ENCODE measurements at places on chromosomes 1 and 21. TPM values are rescaled to one million over a fixed set of nuclear protein-coding genes. Genes with fewer than 3 reads are reported as not detected.
A peak's percentile ranks its signal among the peaks of the same experiment; 100 is the strongest.

Gene TRAF3IP3
- 12.4 TPM for total RNA-seq

Gene TRIM58
- total RNA-seq = 6.0 TPM

Gene MAGI3
- total RNA-seq = 70.5 TPM

Gene ARMH1
- 5.9 TPM for total RNA-seq

Gene BPNT1
- 23.2 TPM for total RNA-seq

Gene ATP6V1G3
- not detected for total RNA-seq

Gene TAS1R1
- not detected for total RNA-seq

Gene RNU1-1
- total RNA-seq = 6,622 TPM

Gene OR10J1
- total RNA-seq = not detected

Gene PCP4L1
- total RNA-seq = 8.2 TPM

DNA sequence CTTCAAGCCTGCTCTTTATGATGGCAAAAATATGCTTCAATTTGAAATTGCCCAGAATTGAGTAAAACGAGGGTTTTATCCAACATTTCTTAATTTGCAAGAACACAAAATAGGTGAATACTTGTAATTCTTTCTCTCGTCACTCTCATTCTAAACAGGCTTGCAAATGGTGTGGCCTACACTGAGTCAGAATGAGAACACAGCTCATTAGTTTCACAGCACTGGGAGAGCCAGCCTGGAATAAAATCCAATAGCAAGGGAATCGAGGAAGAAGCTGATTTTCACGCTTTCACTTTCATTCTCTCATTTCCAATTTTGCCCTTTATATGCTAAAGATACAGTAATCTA, 537.5 kb downstream of the LTN1 start:
- H3K27ac ChIP-seq = no peak overlapping the region
- H3K36me3 ChIP-seq = no peaks in the 10 kb centered on the region
- no peaks in the 10 kb centered on the region for H3K27me3 ChIP-seq
- no peaks in the 10 kb centered on the region for H3K4me1 ChIP-seq
- no peak for DNase-seq

- DNase-seq = peak; percentile 73
- H3K36me3 ChIP-seq = no peaks in the 10 kb centered on the region
- peaks cover 53% of the 10 kb centered on the region for H3K4me1 ChIP-seq
- H3K4me3 ChIP-seq = peak overlapping the region; percentile 60
These were observed 4.7 kb downstream of the BTBD19 start for GRCh38 chr1:44812822-44813543.

DNA sequence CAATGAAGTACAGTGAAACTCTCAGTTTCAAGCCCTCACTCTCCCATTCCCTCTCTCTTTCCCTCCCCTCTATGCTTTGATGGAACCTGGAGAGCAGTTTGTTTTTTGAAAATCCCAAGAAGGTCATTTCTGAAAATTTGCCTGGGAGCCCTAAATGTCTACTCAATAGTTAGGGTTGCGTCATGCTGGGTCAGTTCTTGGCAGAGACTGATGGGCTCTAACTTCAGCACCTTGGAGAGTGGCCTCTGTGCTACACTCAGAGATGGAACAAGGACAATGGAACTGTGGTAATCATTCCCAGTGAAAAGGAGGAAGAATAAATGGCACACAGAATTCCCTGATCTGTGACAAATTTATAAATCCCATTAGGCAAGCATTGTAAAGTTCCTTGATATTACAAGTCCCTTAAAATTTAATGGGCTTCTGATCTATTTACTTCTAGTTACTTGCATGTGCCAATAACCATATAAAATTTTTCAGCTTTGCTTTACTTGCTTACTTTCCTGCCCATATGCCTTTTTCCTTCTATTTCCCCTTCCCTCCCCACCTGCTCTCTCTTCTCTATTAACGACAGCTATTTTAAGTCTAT, 182.9 kb upstream of the KCND3 start:
- H3K4me1 ChIP-seq = no peaks in the 10 kb centered on the region
- no peak overlapping the region for H3K4me3 ChIP-seq
- no peaks in the 10 kb centered on the region for H3K36me3 ChIP-seq
- no peak for DNase-seq

- H3K4me1 ChIP-seq = no peaks in the 10 kb centered on the region
- H3K36me3 ChIP-seq = no peaks in the 10 kb centered on the region
- no peak overlapping the region for H3K4me3 ChIP-seq
These were observed 166.8 kb upstream of the FMN2 start for GRCh38 chr1:239924741-239925350.

DNA sequence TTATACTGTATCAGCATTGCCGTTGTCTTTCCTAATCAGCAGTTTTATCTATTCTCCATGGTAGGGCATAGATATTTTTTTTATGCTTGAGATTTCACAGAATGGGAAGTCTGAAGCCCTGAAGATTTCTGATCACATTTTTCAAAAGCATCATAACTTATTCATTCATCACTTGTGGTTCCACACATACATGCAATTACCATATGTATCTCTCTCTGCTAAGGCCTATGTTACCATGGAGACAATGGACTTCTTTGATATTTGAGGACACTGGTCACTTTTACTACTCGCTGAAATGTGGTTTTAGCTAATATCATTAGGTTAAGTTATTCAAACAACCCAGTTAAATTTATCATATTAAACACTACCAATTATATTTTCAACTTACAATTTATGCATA, 1827.0 kb downstream of the MRPL39 start:
- no peaks in the 10 kb centered on the region for H3K4me1 ChIP-seq
- H3K27me3 ChIP-seq = no peaks in the 10 kb centered on the region
- H3K36me3 ChIP-seq = no peaks in the 10 kb centered on the region
- no peak overlapping the region for H3K27ac ChIP-seq
- no peak overlapping the region for H3K4me3 ChIP-seq

DNA sequence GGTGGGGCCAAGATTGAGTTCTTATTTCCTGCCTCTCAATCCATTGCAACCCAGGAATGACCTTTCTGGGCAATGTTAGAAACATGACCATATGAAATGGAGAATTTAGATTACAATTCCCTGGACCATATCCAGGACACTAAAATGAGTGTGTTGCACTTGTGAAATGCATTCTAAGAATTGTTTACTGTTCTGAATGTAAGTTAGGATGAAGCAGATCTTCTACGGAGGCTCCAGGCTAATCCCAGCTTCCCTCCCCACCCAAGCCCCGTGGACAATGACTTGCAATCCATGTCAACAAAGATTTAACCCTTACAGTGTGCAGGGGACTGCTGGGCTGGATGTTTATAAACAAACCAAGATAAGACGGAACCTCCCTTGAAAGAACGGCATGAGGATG, 31.7 kb upstream of the HAO2 start:
- no peaks in the 10 kb centered on the region for H3K36me3 ChIP-seq
- H3K27ac ChIP-seq = no peak overlapping the region
- no peaks in the 10 kb centered on the region for H3K4me1 ChIP-seq
- H3K27me3 ChIP-seq = peaks cover 4% of the 10 kb centered on the region
- DNase-seq = no peak

DNA sequence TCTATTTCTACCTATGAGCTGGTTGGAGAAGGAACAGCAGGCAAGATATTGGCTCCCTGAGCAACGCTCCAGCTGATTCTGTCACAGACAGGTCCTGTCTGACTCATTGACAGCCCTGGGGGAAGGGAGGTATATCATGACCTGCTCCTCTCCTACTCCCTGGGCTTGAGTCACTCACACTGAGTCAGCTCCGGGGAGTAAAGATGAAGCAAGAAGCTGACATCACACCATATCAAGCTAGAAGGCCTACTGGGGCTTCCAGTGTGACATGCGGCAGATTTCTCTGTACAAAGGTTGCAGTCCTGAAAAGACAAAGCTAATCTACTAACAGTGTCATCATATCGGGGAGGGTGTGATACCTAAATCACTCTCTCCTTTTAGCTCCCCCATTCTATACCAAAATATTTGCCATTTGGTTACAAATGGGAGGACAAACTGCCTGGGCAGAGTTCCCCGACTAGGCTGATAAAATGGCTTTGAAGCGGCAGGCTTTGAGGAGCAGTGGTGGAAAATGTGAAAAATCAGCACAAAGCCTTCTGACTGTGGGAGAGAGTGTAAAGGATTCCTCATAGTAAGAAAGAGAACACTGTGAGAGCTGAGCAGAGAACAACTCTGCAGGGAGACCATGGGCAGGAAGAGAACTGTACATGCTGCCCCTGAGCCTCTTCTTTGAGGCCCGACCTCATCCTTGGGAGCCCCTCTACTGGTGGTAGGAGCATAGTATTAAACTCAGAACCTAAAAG, 15.5 kb downstream of the PI4KB start:
- H3K4me1 ChIP-seq = peaks cover 36% of the 10 kb centered on the region
- peak overlapping the region; percentile 45 for H3K27ac ChIP-seq
- peaks cover 97% of the 10 kb centered on the region for H3K36me3 ChIP-seq
- H3K4me3 ChIP-seq = no peak overlapping the region
- no peak for DNase-seq
- H3K27me3 ChIP-seq = no peaks in the 10 kb centered on the region

DNA sequence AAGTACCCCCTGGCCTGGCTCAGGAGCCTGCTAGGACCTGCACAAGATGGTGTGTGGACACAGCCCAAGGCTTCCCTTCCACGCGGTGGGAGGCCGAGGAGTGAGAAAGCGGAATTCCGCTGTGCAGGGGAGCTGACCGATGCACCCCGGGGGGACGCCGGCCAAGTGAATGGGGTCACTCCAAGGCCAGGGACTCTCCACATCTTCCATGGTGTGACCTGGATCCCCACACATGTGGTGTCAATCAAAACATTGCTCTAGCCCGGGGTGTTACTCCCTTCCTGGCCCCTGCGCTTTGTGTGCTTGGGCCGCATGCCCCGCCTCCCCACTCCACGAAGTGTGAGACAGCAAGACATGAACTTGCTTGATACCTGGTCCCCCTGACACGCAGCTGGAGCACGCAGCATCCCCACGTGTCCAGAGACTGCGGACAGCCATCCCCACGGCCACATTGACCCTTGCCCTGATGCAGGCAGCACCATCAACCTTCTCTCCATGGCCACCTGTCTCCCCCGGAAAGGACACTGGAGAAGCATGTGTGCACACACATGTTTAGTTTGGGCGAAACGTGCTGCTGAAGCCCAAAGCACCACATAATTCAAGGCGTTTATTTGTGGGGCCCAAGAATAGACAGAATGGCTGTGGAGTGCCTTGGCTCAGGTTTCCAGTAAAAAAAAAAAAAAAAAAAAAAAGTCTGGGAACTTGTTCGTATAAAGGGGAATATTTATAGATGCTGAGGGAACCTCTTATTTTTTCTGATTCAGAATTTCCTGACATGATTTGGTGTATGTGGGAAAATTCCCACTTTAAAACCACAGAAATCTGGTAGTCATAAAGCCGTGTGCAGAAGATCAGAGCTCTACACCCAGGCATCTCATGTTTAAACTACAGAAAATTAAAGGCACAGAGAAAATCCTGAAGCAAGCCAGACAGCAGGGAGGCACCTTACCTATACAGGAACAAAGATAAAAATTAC, 171.7 kb downstream of the HUNK start:
- H3K27ac ChIP-seq = no peak overlapping the region
- H3K4me1 ChIP-seq = no peaks in the 10 kb centered on the region
- no peak for DNase-seq

- peak overlapping the region; percentile 93 for H3K27ac ChIP-seq
- no peaks in the 10 kb centered on the region for H3K4me1 ChIP-seq
- no peaks in the 10 kb centered on the region for H3K36me3 ChIP-seq
- DNase-seq = no peak
- H3K27me3 ChIP-seq = no peaks in the 10 kb centered on the region
These were observed 862 bp upstream of the DIPK1A start for GRCh38 chr1:92961896-92962752.

DNA sequence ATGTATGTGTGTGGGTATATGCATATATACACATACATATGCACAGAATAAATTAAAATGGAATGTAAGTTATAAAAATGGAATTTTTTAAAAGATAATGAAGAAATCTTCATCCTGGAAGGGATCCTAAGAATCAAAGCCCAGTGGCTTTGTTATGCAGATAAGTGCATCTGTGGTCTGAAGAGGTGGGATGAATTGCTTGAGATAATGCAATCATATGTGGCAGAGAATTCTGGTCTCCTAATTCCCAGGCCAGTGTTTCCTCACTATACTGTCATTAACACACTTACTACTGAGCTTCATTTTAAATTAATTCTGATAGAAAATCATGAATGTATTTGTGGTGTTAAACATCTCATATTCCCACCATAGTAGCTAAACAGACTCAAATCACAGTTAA, 86.7 kb upstream of the PRMT6 start:
- H3K4me1 ChIP-seq = no peaks in the 10 kb centered on the region
- H3K36me3 ChIP-seq = no peaks in the 10 kb centered on the region
- no peak overlapping the region for H3K4me3 ChIP-seq

DNA sequence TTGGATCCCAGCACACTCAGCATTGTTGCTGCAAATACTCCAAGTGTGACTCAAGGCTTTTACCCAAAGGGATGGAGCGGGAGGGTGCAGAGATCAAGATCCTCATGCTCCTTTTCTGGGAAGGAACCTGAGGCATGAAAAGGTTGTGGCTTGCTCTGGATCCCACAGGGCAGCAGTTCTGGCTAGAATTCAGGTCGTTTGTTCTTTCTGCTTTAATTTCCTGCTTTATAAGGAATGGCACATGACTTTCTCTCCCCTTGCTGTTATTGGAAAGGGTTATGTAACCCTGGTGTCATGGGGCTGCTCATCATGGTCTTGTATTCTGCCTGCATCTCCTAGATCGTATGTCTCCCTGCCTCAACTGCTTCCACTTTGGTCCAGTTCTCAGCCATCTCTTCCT, 101.6 kb downstream of the NOS1AP start:
- no peaks in the 10 kb centered on the region for H3K36me3 ChIP-seq
- no peak overlapping the region for H3K27ac ChIP-seq

DNA sequence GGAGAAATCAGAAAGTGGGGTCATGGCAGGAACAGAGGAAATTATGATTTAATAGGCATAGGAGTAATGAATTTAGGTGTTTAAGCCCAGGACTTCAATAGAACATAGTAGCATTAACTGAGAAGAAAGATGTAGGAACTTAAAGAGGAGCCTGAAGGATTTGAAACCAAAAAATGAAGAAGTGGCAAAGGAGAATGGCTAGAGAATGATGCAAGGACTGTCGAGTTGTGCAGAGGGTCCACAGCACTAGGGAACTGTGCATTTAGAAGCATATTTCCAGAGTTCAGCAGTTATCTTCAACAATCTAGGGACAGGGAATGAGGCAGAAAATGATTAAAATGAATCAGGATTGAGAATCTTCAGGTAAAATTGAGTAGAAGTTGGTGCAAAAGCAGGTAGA, 328.1 kb upstream of the LYPLAL1 start:
- DNase-seq = no peak
- H3K27me3 ChIP-seq = no peaks in the 10 kb centered on the region
- peaks cover 6% of the 10 kb centered on the region for H3K4me1 ChIP-seq
- no peak overlapping the region for H3K27ac ChIP-seq
- H3K4me3 ChIP-seq = no peak overlapping the region
- H3K36me3 ChIP-seq = no peaks in the 10 kb centered on the region

Data from upper lobe of right lung (tissue), 1 donor.